Left hindlimb (tissue), 1 donor: ENCODE measurements at places on chromosomes 3 and 15.

DNA sequence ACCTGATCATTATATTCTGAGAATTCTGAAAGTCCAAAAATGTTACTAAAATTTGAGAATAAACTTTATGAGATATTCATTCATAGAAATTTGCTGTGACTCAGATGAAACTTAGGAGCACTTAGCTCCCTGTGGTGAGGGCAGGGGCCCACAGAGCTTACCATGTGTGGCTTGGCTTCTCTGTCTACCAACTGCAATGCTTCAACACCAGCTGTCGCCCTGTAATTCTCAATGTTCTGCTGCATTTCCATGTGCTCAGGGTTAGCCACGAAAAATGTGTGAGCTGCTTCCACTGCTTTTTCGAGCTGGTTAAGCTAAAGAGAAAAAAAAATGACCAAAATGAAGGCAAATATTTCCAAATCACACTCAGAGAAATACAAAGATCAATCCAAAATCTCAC, 125.6 kb downstream of the P3H2 start:
- peak; percentile 72 for DNase-seq

GRCh38 chr3:115655761-115656282, 32.5 kb downstream of the GAP43 start:
- DNase-seq = no peak

DNA sequence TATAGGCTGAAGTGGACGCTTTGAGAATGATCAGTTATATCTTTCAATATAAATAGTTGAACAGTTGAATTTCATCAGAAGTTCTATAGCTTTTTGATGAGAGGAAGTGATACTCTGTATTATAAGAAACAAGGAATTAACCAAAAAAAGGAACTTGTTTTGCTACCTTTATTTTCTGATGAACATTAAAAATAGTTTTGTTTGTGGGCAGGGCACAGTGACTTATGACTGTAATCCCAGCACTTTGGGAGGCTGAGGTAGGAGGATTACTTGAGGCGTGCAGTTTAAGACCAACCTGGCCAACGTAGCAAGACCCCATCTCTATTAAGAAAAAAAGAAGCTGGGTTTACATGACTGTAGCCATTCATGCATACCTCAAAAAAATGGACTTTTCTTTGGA, 16.7 kb downstream of the BLOC1S6 start:
- DNase-seq = no peak

GRCh38 chr15:101139986-101140696, 111.7 kb downstream of the CHSY1 start:
- DNase-seq = no peak

GRCh38 chr3:15241341-15241740, 35.3 kb downstream of the CAPN7 start:
- DNase-seq = no peak

DNA sequence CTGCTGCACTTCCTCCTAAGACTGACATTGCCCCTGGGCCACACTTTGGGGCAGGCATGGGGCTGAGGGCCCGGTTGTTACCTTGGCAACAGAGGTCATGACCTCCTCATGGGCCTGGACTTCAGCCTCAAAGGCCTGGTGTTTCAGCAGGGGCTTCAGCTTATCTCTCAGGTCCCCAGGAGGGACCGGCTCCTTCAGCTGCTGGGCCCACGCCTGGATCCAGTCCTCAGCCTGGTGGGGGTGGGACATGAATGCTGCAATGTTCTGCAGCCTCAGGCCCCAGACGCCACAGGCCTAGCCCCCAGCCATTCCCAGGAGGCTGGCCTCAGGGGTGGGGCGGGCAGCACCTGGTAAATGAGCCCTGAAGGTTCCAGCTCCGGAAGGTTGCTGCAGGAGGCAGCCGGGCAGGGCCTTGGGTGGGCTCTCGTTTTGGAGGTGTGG, 27.6 kb downstream of the SPTBN5 start:
- DNase-seq = no peak

DNA sequence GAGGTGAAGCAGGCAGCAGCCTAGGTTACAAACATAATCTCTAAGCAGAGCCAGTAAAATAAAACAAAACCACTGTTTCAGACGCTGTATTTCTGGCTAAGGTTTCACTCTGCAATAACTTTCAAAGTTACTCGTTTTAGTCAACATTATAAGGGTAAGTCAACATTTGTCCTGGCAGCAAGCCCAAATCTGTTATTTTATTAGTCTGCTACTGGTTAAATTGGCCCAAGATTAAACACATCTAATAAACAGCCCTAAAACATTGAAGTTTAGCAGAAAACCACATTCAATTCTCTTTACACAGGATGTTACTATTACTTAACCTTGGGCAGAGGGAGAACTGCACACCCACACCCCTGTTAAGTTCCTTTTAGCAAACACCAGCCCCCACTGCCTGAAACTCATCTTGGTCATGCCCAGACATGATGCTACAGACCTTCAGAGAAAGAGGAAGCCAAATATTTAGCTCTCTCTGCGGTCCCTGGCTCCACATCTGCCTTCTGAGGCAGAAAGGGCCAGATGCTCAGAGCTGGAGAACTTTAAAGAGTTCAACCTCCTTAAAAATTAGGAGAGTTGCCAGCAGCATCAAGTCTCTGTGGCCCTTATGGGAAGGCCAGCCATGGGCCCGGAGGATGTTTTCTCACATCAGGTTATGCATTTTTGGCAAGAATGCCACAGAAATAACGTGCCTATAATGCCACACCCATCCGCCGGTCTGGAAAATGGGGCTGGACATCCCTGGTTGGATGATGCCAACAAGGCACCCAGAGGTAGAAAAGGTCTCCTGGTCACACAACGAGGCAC, 17.9 kb downstream of the ARHGEF3 start:
- peak; percentile 61 for DNase-seq

- DNase-seq = peak; percentile 93
Measured at GRCh38 chr15:70892002-70892911, at the start of the genes LRRC49 and THAP10. Gene LRRC49 (plus strand): TSS chr15:70892826. CDS start chr15:70892895, 69 bp downstream. Gene THAP10 (minus strand): TSS chr15:70892433. CDS start chr15:70892272, 161 bp downstream.

GRCh38 chr3:11001658-11002021, 9.1 kb downstream of the SLC6A1 start:
- DNase-seq = no peak

- DNase-seq = no peak
Measured at GRCh38 chr15:80957976-80958375, 31.6 kb downstream of the MESD start.

- DNase-seq = peak; percentile 53
Measured at GRCh38 chr3:124250053-124250452, 258.1 kb upstream of the ROPN1 start.

DNA sequence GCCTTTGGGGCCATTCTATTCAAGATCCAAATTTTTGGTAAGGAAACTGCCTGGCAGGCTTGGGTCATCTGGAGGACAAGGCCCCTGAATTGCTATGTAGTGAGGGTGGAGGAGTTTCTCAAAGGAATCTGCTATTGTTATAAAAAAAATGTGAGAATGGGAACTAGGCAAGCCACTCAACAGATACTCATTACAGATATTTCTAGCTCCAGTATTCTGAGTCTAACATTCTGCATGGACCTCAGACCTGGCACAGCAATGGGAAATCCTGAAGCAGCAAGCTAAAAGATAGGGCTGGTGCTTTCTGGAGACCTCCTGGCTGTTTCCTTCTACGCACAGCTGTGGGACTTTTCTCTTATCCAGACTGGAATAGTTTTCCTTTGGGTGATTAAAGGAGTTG, 430.7 kb upstream of the RBMS3 start:
- no peak for DNase-seq

DNA sequence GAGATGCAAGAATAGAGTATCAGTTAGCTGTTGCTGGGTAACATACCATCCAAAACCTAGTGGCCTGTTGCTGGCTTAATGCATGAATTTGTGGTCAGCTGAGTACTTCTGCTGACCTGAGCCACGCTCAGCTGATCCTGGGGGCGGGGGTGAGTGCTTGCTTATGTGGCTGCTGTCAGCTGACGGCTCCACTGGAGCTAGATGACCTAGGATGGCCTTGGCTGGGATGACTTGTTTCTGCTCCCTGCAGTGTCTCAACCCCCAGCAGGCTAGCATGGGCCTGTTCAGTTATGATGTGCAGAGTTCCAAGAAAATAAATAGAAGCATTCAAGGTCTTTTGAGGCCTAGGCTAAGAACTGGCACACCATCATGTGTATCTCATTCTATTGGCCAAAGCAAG, 63.9 kb downstream of the FBLN2 start:
- DNase-seq = no peak

- no peak for DNase-seq
Measured at GRCh38 chr15:61398310-61398709, 169.2 kb upstream of the RORA start.

DNA sequence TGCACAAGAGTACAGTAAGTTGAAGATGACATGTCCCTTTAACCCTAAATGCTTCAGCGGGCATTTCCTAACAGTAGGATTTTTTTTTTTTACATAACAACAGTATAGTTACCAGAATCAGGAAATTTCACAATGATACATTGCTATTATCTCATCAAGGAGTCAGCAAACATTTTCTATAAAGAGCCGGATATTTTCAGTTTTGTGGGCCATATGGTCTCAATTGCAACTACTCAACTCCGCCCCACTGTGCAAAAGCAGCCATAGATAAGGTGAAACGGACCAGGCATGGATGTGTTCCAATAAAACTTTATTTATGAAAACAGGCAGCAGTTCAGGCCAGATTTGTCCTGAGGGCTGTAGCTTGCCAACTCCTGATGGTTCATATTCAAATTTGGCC, 130.6 kb downstream of the SMAD6 start:
- no peak for DNase-seq

DNA sequence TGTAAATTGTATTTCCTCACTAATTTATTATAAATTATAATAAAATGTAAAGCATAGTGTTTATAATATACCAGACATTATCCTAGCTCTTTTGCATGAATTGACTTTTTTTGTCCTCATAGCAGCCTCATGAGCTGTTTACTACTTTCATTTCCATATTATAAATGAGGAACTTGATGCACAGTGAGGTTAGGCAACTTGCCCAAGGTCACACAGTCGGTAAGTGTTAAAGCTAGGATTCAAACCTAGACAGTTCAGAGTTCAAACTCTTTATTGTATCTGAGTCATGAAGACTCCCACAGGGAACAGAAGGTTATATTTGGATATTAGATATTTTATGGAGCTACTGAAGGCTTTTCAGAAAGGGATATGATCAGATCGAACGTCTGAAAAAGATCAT, 322.2 kb upstream of the SATB1 start:
- DNase-seq = no peak

- DNase-seq = no peak
Measured at GRCh38 chr3:19342389-19342788, 194.1 kb downstream of the KCNH8 start.

- no peak for DNase-seq
Measured at GRCh38 chr15:67531379-67531914, 10.5 kb downstream of the C15orf61 start.

DNA sequence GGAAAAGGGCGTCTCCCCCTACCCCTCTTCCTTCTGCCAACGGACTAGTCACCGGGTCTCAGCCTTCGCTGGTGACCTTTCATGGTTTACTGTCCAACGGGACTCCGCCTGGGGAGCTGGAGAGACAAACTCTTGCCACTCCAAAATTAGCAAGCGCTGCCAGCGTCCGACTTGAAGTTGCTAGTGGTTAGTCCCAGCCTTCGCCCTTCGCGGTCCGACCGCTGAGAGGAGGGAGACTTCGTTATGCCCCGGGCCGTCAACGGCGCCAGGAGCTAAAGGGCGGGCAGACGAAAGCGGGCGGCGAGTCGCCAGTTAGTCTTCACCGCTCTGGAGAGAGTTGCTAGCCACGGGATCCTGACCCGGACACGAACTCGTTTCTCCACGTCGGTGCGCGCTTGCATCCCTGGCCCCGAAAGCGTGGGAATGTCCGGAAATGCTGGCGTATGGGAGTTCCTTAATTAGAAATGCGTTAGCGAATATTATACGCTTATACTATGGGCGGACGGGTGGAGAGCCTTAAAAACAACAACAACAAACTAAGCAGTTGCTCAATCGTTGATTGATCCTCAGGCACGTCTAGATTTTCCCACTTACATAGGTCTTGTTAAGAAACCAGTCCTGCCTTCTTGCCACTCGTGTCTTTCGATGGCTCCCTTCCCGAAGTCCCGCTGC, 716 bp downstream of the SMC4 start:
- DNase-seq = peak; percentile 59

- DNase-seq = no peak
Measured at GRCh38 chr3:20218215-20218614, 32.2 kb upstream of the SGO1 start.

DNA sequence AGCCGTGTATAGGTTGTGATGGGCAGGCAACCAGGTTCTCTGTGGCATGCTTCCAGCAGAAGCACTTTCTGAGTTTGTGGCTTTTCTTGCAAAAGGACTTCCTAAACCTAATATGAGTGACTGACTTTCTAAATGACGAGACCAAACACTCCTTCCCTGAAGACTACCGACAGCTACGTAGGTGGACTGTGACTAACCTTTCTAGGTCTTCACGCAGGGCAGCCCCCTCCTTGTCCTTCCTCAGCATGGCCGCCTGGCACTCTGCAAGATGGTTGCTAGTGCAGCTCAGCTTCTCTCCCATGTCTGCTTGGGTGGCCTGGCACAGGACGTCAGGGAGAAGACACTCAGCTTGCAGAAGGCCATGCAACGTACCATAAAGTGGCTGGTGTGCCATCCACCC, 20.9 kb downstream of the CXCR6 start:
- DNase-seq = no peak

- no peak for DNase-seq
Measured at GRCh38 chr15:81376231-81376630, 2.2 kb upstream of the TMC3 start.
